Stimulated activated CD8-positive, alpha-beta memory T cell treated with anti-CD3 and anti-CD28 coated beads, Interleukin-2, amount 100 ng/mL, for 1 hour (primary cell): ENCODE measurements at places on chromosomes 6 and 20.

- DNase-seq = no peak
Observed at GRCh38 chr6:16819752-16820151, 58.5 kb upstream of the ATXN1 start.

DNA sequence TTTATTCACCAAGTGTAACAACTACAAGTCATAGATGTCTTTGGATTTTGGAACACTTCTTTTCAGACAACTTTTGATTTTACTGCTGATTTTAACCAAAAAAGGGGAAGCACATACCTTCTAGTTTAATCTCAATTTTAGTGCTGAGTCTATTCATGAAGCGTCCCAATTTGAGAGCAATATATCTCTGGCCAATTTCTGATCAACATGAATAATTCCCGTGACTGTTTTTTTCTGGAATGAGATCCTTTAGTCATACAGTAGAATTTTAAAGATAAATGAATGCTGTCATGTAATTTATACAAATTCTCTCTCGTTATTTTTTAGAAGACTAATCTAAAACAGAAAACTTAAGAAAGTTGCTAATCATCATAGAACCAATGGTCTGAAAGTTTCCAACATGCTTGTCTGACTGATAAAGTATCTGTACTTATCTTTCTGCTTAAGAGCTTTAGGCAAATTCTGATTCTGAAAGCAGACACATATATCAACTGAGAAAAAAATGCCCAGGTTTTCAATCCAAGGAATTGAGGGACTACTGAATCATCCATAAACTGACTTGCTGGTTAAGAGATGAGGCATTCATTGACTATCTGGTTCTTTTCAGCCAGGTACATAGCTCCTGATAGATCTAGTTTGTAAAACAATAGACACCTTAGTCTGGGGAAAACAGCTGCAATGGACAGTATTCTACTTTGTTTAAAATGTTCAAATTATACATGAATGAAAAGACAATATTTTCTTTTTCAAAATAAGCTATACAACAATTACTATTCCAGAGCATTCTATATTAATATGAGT is 657.5 kb downstream of the RFPL4B start:
- DNase-seq = no peak

DNA sequence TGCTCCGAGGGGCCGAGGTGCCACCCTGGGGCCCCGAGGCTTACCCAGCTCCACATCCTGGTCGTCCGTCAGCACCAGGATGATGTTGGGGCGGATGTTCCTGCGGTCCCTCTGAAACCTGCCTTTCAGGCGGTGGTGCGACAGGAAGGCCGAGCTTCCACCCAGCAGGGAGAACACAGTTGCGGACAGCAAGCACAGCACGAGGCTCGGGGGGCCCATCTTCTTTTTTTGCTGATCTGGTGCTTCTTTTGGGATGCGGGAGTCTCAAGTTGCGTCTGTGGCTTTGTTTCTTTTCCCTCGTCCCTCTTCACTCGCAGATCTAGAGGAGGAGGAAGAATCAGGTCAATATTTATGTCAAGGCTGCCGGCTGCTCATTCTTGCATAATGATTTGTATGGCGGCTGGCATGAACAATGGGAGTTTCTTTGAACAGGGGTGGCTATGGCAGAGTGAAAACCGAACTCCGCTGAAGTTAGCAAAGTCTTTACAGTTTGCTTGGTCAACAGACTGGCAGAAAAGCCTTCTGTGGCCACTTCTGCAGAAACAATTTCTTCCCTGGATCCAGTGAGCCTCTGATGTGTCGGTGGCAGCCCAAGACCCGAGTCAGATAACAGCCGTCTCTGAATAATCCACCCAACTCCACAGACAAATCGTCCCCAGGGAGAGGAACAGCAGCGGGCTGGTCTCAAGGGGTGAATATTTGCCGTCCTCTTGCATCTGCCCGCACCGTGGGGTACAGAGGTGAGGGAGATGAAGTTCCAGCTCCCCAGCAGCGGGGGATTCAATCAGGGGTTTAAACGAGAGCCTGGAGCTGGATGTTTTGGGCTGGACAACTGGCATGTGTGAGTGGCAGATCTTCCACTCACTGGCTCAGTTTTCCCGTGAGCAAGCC is 27.9 kb downstream of the SULF2 start:
- no peak for DNase-seq

- no peak for DNase-seq
Observed at GRCh38 chr6:157155804-157156203, 167.5 kb downstream of the TMEM242 start.

DNA sequence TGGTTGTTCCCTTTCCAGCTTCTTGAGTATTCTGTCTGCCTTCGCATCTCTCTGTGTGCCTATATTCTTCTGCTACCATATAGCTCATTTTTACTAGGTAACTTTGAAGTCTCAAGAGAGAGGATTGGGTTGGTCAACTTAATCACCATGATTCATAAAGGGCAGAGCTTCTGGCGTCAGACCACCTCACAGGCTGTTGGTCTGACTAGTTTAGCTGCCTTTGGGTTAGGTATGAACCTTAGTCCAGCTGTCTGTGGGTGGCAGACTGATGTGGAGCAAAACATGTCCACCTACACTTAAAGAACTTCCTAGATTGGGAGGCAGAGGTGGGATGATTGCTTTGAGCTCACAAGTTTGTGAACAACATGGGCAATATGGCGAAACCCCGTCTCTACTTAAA is 192.2 kb upstream of the SGK1 start:
- DNase-seq = no peak

DNA sequence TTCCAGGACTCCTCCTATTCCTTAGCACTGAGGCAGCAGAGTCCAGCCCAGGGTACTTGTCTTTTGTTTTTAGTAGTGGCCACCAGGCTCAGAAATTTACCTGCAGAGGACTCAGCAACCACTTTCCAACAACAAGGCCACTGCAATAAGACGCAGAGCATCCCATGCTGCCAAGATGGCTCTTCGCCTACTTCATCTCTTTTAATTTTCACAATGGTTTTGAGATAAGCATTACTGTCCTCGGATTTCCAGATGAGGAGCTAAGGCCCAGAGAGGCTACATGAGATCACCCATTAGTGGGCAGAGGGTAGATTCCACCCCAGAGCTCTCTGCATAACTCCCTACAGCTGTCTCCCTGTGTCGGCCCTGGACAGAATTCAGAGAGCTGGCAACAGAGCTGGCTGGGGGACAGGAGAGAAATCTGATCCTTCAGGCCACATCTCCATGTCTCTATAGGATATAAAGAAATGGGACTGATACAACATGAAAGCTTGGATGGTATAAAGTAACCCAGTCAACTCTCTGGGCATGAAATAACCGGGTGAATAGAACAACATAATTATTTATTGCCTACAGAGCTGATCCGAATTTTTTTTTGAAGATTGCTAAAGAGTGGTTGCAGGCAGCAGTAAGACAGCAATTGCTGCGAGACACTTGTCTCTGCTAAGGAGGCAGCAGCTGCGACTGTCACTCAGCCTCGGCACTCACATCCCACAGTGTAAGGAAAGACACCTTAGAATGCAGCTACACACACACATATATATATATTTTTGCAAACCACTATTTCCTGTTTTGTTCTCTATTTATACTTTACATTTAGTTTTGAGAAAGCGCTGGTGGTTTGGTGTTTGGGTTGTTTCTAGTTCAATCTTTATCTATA is 37.2 kb downstream of the SCML4 start:
- DNase-seq = no peak

- DNase-seq = no peak
Observed at GRCh38 chr6:10136636-10137035, 278.2 kb downstream of the TFAP2A start.

DNA sequence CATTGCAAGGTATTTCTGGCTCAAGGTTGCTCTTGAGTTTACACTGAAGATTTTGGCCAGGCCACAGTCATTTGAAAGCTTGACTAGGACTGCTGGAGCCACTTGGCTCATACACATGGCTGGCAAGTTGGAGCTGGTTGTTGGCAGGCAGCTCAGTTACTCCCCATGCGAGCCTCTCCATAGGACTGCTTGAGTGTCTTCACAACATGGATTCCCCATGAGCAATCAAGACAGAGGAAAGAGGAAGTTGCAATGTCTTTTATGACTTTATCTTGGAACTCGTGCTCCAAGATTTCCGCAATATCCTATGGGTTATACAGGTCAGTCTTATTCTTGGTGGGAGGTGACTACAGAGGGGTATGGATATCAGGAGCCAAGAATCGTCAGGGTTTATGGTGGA is 1.4 kb upstream of the MANBAL start:
- no peak for DNase-seq

GRCh38 chr20:2285193-2285592 is 10.6 kb upstream of the TGM3 start:
- DNase-seq = no peak

DNA sequence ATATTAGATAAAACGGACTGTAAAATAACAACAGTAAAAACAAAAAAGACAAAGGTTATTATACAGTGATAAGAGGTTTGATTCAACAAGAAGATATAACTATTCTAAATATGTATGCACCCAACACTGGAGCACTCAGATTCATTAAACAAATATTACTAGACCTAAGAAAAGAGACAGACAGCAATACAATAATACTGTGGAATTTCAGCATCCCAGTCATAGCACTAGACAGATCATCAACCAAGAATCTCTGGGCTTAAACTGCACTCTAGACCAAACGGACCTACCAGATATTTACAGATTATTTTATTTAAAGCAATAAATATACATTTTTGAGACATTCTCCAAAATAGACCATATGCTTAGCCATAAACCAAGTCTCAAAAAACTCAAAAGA is 263.8 kb downstream of the C6orf118 start:
- no peak for DNase-seq

DNA sequence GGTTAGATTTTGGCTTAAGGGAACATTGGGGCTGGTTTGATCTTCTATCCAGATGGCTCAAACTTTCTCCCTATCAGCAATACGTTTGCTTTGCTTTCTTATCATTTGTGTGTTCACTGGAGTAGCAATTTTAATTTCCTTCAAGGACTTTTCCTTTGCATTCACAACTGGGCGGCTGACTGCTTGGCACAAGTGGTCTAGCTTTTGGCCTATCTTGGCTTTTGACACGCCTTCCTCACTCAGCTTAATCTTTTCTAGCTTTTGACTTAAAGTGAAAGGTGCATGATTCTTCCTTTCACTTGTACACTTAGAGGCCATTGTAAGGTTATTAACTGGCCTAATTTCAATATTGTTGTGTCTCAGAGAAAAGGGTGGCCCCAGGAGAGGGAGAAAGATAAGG is 254.9 kb downstream of the PLCB1 start:
- DNase-seq = no peak

GRCh38 chr6:119894811-119895210 is 545.2 kb upstream of the MAN1A1 start:
- no peak for DNase-seq

- DNase-seq = no peak
Observed at GRCh38 chr20:6892724-6893123, 125.2 kb downstream of the BMP2 start.

- no peak for DNase-seq
Observed at GRCh38 chr20:61875221-61875885, 190.3 kb downstream of the TAF4 start.

- no peak for DNase-seq
Observed at GRCh38 chr6:90463359-90463758, 123.5 kb downstream of the MAP3K7 start.
